ENCODE measurements at places on chromosomes 4 and X.

GRCh38 chr4:166091146-166091545 is 218.1 kb downstream of the TLL1 start:
- H3K36me3 ChIP-seq: no peaks in the 10 kb centered on the region
- no peaks in the 10 kb centered on the region for H3K27me3 ChIP-seq
- no peak overlapping the region for H3K27ac ChIP-seq
- no peaks in the 10 kb centered on the region for H3K4me1 ChIP-seq
- H3K4me3 ChIP-seq: no peak overlapping the region

- ATAC-seq: no peak
- no peak overlapping the region for H3K27ac ChIP-seq
Measured at GRCh38 chrX:86711531-86712180, 563.4 kb downstream of the DACH2 start.

GRCh38 chr4:41728573-41728913 is 20.0 kb downstream of the PHOX2B start:
- H3K27ac ChIP-seq: no peak overlapping the region
- peaks cover 17% of the 10 kb centered on the region for H3K27me3 ChIP-seq
- H3K4me3 ChIP-seq: no peak overlapping the region
- no peaks in the 10 kb centered on the region for H3K36me3 ChIP-seq
- peak; percentile 16 for ATAC-seq

GRCh38 chrX:39874202-39874816 is 223.4 kb downstream of the BCOR start:
- H3K36me3 ChIP-seq: peaks cover 6% of the 10 kb centered on the region
- ATAC-seq: peak; percentile 86

DNA sequence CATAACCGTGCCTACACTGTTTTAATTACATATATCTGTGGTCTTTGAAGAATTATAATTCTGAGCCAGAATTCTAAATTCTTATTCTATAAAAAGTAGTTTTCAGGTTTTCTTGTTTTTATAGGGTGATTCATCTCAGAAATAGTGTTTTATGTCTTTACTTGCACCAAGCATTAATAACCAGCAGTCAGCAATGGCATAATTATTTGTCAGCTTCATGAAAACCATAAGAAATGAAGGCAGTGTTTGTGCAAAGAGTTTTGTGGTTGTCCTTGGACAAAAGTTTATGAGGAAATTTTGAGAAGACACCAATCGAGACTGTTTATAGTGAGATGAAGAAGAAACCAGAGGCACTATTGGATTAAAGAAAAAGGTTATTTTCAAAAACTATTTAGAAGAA is 37.2 kb downstream of the EDNRA start:
- no peak for ATAC-seq
- H3K27me3 ChIP-seq: peaks cover 9% of the 10 kb centered on the region
- H3K4me1 ChIP-seq: no peaks in the 10 kb centered on the region
- H3K4me3 ChIP-seq: no peak overlapping the region

GRCh38 chrX:9337046-9337445 is 127.8 kb upstream of the TBL1X start:
- ATAC-seq: no peak
- no peaks in the 10 kb centered on the region for H3K27me3 ChIP-seq
- H3K36me3 ChIP-seq: no peaks in the 10 kb centered on the region
